ENCODE measurements at places on chromosomes 5 and 9. TPM values are rescaled to one million over a fixed set of nuclear protein-coding genes. Genes with fewer than 3 reads are reported as not detected.

Gene PPP2R2B
- 0.27 TPM for total RNA-seq

Gene C5orf58
- total RNA-seq: not detected

Gene SHOC1
- total RNA-seq: not detected

Gene DAB2
- total RNA-seq: 102 TPM

Gene TMEM252
- total RNA-seq: not detected

Gene LTC4S
- not detected for total RNA-seq

Gene DND1
- total RNA-seq: 0.10 TPM

Gene AGXT2
- not detected for total RNA-seq

Gene CER1
- total RNA-seq: not detected

Gene EIF4EBP3
- 4.8 TPM for total RNA-seq

Gene GRIA1
- not detected for total RNA-seq

Gene SPINK1
- total RNA-seq: not detected

Gene RIOK2
- total RNA-seq: 14.5 TPM

Gene PCYOX1L
- total RNA-seq: 8.0 TPM

Gene F2RL1
- 5.8 TPM for total RNA-seq

Gene PITX1
- not detected for total RNA-seq

Gene ZBED3
- 4.7 TPM for total RNA-seq

Gene ADAMTS12
- 0.10 TPM for total RNA-seq

Gene OR1J2
- not detected for total RNA-seq

Gene AIF1L
- total RNA-seq: 19.2 TPM

Measured in mammary microvascular endothelial cell (primary cell).